ENCODE measurements at places on chromosomes 16 and 17. TPM values are rescaled to one million over a fixed set of nuclear protein-coding genes. Genes with fewer than 3 reads are reported as not detected.
A peak's percentile ranks its signal among the peaks of the same experiment; 100 is the strongest.

DNA sequence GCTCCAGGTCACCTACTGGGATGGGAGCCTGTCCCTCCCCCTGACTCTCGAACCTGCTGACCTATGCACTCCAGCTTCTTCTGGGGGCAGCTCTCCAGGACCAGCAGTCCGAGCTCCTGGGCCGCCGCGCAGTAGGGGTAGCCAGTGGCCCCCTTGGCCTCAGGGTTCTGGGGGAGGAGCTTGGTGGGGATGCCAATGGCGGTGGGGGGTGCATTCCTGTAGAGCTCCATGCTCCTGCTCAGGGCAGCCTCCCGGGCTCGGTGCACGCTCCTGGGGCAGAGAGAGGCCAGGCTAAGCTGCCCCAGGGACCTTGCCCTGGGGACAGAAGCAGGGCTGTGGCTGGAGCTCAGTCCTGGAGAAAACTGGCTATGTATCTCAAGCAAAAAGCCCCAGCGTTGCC lies 7.7 kb upstream of the SPATA2L start:
- DNase-seq: no peak
- H3K36me3 ChIP-seq: no peaks in the 10 kb centered on the region
- no peak overlapping the region for H3K27ac ChIP-seq
- H3K4me1 ChIP-seq: peaks cover 9% of the 10 kb centered on the region

DNA sequence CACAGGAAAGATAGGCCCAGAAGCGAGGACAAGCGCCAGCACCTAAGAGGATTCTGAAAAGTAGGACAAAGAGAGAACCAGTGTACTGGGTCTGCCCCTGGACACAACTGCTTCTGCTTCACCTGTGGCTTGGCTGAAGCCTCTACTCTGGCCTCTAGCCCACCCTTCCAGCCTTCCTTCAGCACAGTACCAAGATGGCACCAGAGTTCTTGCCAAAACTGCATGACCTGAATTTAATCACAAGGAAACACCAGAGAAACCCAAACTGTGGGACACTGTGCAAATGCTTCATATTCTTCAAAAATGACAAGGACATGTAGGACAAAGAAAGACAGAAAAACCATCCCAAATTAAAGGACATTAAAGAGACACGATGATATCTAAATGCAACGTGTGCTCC lies 116.6 kb downstream of the SMG6 start:
- H3K4me3 ChIP-seq: no peak overlapping the region
- H3K36me3 ChIP-seq: peaks cover 7% of the 10 kb centered on the region
- no peaks in the 10 kb centered on the region for H3K27me3 ChIP-seq
- peaks cover 28% of the 10 kb centered on the region for H3K4me1 ChIP-seq
- no peak for DNase-seq

The KCNH6 gene
- not detected for total RNA-seq

GRCh38 chr17:77098884-77099545 lies 41.8 kb upstream of the SEC14L1 start:
- no peak for DNase-seq
- H3K36me3 ChIP-seq: peaks cover 16% of the 10 kb centered on the region
- H3K4me3 ChIP-seq: no peak overlapping the region
- H3K4me1 ChIP-seq: peaks cover 29% of the 10 kb centered on the region

The ZNF624 gene
- 5.7 TPM for total RNA-seq

GRCh38 chr16:14121872-14122271 lies 50.8 kb downstream of the MRTFB start:
- H3K27ac ChIP-seq: no peak overlapping the region
- no peak for DNase-seq
- no peak overlapping the region for H3K4me3 ChIP-seq

GRCh38 chr17:73391331-73392265 lies 79.8 kb upstream of the CDC42EP4 start:
- H3K4me1 ChIP-seq: no peaks in the 10 kb centered on the region
- H3K4me3 ChIP-seq: no peak overlapping the region
- no peaks in the 10 kb centered on the region for H3K27me3 ChIP-seq

DNA sequence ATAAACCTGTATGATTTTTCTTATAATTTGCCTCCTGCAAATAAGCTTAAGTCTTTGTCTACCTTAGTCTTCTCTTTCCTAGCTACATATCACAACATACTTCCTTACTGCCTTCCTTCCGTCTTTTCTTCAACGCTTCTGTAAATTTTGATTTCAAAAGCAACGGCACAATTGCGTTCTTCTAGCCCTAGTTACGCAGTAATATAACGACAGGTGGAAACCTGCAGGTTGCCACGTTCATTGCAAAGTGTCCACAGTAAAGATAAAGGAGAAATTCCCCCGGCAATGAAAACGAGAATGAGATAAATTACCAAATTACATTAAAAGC lies 546 bp upstream of the PSMD7 start:
- peak overlapping the region; percentile 43 for H3K4me3 ChIP-seq
- DNase-seq: no peak
- H3K4me1 ChIP-seq: peaks cover 16% of the 10 kb centered on the region
- H3K36me3 ChIP-seq: peaks cover 3% of the 10 kb centered on the region
- H3K27me3 ChIP-seq: no peaks in the 10 kb centered on the region

DNA sequence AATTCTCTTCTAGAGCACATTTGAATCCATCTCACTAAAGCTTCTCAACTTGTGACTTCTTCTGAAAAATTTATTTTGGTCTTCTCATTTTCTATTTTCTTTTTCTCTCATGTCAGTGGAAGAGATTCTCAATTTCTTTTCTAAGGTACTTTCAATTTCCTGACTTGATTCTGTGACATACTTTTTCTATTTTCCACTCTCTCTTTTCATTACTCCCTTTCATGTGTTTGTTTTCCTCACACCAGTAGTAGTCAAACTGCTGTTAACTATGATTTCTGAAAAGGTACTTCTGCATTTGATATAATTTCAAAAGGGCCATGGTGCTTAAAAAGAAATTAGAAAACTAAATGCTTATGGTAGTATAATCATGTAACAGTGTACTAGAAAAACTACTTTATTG lies 41.9 kb downstream of the NFAT5 start:
- no peaks in the 10 kb centered on the region for H3K27me3 ChIP-seq
- no peaks in the 10 kb centered on the region for H3K36me3 ChIP-seq
- H3K4me3 ChIP-seq: no peak overlapping the region

- H3K4me3 ChIP-seq: no peak overlapping the region
- no peaks in the 10 kb centered on the region for H3K4me1 ChIP-seq
- no peak for DNase-seq
- no peaks in the 10 kb centered on the region for H3K36me3 ChIP-seq
- no peaks in the 10 kb centered on the region for H3K27me3 ChIP-seq
These were observed 23.6 kb downstream of the MILR1 start for GRCh38 chr17:64472564-64472963.

- no peak overlapping the region for H3K27ac ChIP-seq
- no peak overlapping the region for H3K4me3 ChIP-seq
- no peak for DNase-seq
- no peaks in the 10 kb centered on the region for H3K27me3 ChIP-seq
- H3K4me1 ChIP-seq: peaks cover 10% of the 10 kb centered on the region
- no peaks in the 10 kb centered on the region for H3K36me3 ChIP-seq
These were observed 3.5 kb downstream of the SOCS1 start for GRCh38 chr16:11252482-11252931.

DNA sequence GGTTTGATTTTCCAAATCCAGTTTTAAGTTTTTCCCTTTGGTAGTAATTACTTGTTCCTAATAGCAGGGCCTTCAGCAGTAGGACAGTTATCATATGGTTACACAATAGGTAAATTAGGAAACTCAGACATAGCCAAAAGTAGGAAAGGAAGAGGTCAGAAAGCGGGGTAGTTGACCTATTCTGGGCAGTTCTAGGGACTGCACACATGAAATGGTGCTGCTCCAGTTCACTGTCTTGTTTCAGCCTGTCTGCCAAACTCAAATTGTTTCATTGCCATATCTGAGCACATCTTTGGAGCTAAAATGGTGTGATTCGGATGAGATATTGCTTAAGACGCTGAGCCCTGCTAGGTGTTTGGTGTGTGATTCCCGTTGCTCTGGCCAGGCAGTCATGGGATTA lies 56.7 kb downstream of the TANGO6 start:
- H3K36me3 ChIP-seq: no peaks in the 10 kb centered on the region
- H3K4me1 ChIP-seq: no peaks in the 10 kb centered on the region
- no peaks in the 10 kb centered on the region for H3K27me3 ChIP-seq
- H3K27ac ChIP-seq: no peak overlapping the region
- no peak overlapping the region for H3K4me3 ChIP-seq

GRCh38 chr16:10314811-10315210 lies 71.0 kb upstream of the ATF7IP2 start:
- no peaks in the 10 kb centered on the region for H3K36me3 ChIP-seq
- H3K4me3 ChIP-seq: no peak overlapping the region
- no peaks in the 10 kb centered on the region for H3K4me1 ChIP-seq
- no peaks in the 10 kb centered on the region for H3K27me3 ChIP-seq
- DNase-seq: no peak

- no peaks in the 10 kb centered on the region for H3K36me3 ChIP-seq
- no peak overlapping the region for H3K27ac ChIP-seq
- H3K27me3 ChIP-seq: peaks cover 9% of the 10 kb centered on the region
- no peaks in the 10 kb centered on the region for H3K4me1 ChIP-seq
- DNase-seq: no peak
These were observed 12.7 kb downstream of the DRC7 start for GRCh38 chr16:57707331-57707730.

- no peaks in the 10 kb centered on the region for H3K36me3 ChIP-seq
- H3K27me3 ChIP-seq: no peaks in the 10 kb centered on the region
- H3K4me1 ChIP-seq: no peaks in the 10 kb centered on the region
- H3K4me3 ChIP-seq: no peak overlapping the region
- no peak overlapping the region for H3K27ac ChIP-seq
These were observed 44.4 kb downstream of the HAPSTR1 start for GRCh38 chr16:9135797-9136196.

The KRT31 gene
- total RNA-seq: not detected

The OTOP3 gene
- not detected for total RNA-seq

The TP53TG3 gene
- total RNA-seq: not detected

DNA sequence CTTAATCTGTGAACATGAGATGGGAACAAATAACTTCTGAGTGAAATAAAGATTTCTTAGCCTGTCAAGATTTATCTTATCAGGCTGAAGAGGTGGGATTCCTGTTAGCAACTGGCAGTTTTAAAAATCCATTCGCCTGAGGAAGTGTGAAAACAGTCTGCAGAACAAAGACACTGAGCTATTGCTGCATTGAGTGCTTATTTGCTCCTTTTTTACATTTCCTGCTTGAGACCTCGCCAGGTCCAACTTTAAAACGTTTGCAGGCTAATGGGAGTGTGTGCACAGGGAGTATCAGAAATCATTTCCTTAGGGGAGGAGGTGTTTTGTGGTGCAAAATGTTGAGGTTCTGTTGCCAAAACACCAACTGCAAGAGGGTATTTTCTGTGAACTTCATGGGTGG lies 957.8 kb upstream of the RBFOX1 start:
- H3K36me3 ChIP-seq: no peaks in the 10 kb centered on the region
- H3K4me1 ChIP-seq: no peaks in the 10 kb centered on the region
- H3K4me3 ChIP-seq: no peak overlapping the region
- no peak for DNase-seq

The ELOB gene
- 251 TPM for total RNA-seq

DNA sequence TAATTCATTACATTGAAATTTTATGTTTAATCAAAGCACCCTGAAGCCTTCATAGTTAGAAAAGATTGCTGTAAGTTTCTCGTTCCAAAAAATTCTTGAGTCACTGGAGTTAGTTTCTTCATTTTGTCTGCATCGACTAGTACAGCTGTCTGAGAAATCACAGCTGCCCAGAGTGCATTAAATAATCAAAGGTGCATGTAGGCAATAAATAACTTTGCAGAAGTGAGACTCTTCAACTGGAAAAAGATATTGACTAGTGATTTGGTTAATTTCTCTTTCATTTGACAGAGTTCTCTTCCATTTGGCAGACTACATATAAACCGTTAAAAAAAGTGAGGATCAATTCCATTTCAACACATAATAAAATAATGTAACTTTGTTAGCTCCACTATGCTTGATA lies 234.0 kb downstream of the CNTNAP4 start:
- no peak overlapping the region for H3K4me3 ChIP-seq
- H3K36me3 ChIP-seq: no peaks in the 10 kb centered on the region
- no peaks in the 10 kb centered on the region for H3K27me3 ChIP-seq
- no peak for DNase-seq
